PC-9 (cell line): ENCODE measurements at places on chromosomes 2 and 18. TPM values are rescaled to one million over a fixed set of nuclear protein-coding genes. Genes with fewer than 3 reads are reported as not detected.

DNA sequence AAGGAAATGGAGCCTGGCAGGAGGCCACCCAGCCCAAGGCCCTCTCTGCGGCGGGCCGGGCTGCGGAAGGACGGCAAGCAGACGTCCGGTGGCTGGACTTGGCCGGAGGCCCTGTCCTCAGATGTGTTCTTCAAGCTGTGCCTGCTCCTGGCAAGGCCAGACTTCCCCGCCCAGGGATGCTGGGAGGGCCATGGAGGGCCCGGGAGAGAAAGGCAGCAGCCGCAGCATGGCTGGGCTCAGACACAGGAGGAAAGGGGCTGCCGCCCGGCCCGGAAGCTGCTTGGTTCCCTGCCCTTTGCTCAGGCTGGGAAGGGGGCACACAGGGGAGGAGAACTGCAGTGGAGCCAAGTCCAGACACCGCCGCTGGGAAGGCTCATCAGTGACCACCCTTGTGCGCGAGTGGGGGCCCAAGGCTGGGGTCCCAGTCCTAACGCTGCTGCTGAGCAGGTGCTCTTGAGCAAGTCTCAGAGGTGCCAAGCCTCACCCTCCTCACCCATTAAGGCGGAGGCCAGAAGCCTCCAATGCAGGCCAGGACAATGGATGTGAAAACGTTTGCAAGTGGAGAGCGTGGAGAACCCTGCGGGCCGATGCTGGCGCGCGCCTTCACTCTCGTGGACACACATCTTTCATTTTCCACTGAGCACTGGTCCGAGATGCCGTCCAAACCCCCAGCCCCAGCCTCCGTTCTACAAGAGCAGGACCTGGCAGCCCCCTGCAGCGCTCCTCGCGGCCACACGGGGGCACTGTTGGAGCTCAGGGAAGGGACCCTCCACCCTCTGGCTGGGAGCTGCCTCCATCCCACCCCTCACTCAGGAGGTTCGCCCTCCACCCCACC lies 7.9 kb downstream of the CROCC2 start:
- peak; percentile 65 for DNase-seq

- peak; percentile 8 for DNase-seq
Measured at GRCh38 chr18:59783138-59783537, 85.9 kb upstream of the CCBE1 start.

SP140L gene
- 15.1 and 23.6 TPM in 2 replicates for total RNA-seq

LYG2 gene
- total RNA-seq, result not detected in 2 replicates
